Endothelial cell of umbilical vein (primary cell): ENCODE measurements at places on chromosomes 13 and 19. TPM values are rescaled to one million over a fixed set of nuclear protein-coding genes. Genes with fewer than 3 reads are reported as not detected.
A peak's percentile ranks its signal among the peaks of the same experiment; 100 is the strongest.

GRCh38 chr19:43678512-43679261 is 8.7 kb upstream of the PLAUR start:
- no peak for DNase-seq

DNA sequence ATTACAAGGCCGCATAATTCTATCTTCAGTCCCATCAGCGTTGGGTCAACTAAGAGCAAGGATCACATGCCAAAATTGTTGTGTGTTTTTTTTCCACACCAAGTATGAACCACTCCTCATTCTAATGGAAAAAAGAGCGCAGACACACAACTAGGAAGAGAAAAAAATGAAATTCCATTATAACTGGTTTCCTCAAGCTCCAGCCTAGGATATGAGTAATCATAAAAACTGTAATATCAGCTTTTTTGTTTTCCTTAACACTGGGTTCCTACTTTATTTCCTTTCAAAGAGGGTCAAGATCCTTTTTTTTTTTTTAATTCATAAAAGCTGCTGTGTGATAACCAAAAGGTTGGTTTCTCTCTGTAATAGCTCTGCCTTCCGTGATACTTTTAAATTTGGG is 19.4 kb downstream of the TSHZ3 start:
- DNase-seq: peak; percentile 76

- no peak for DNase-seq
Measured at GRCh38 chr19:41771410-41771809, 16.1 kb downstream of the CEACAM6 start.

Gene FGF22
- polyA plus RNA-seq: 0.06 and 0.07 TPM in 2 replicates

- DNase-seq: no peak
Measured at GRCh38 chr13:98508280-98508679, 68.6 kb downstream of the STK24 start.

GRCh38 chr13:19567820-19568534 is 6.6 kb upstream of the TPTE2 start:
- no peak for DNase-seq

DNA sequence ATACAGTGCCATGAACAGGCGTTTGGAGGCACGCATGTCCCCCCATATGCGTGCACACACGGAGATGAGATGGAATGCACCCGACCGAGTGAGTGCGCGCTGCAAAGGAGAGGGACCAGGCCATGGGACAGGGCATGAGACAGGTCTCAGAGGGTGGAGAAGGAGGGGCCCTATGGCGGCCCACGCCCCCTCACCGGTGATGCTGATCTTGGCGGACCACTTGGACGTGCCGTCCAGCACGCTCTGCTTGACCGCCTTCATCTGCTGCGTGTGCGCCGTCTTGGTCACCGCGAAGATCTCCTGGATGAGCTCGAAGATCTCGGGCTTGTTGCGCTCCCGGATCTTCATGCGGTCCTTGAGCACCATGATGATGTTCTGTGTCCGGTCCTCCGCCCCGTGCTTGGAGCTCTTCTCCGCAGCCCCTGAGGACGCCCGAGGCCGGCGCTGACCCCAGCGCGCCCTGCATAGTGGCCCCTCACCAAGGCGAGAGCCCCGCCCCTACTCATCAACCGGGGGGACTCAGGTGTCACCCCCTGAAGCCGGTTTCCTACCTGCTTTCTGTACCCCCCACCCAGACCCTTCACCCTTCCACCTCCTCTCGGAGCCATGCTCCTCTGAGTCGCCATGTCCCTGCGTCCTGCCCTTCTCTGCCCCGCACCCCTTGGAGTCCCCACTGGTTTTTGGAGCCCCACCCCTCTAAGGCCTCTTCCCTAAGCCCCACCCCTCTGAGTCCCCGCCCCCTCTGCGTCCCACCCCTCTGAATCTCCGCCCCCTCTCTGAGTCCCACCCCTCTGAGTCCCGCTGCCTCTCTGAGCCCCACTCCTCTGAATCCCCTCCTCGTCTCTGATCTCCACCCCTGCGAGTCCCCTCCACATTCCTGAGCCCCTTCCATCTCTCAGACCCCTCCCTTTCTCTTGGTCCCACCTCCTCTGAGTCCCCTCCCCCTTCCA is 40.8 kb downstream of the UNC13A start:
- DNase-seq: no peak

DNA sequence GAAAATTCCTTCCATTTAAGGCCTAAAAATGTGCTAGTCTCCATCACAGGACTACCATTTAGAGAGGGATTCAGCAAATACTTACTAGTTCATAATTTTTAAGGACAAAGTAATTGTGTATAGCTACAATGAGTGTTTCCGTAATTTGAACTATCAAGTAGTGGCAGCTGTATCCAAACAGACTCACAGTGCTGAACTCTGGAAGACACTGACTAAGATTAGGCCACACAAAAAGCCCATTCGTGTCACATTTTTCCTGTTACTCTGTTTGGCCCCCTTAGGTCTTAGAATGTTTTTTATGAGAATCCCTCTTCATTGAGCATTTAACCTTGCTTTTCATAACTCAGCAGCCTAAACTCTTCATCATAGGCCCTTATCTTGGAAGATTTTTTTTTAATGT is 731.2 kb upstream of the PCDH9 start:
- no peak for DNase-seq

DNA sequence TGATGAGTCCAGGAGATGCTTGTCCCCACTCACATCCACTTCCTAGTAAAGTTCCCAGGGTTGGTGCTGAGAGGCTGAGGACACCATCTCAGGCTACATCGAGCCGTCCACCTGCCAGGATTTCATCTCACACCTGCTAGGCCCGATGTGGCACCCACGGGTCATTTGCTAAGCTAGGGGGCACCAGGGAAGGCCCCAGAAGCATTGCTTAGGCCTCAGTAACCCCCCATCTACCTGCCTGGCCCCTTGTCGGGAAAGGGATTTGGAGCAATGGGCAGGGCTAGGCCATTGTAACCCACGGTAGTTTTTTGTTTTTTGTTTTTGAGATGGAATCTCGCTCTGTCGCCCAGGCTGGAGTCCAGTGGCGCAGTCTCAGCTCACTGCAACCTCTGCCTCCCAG is 51.8 kb downstream of the F2RL3 start:
- DNase-seq: no peak

Gene JOSD2
- polyA plus RNA-seq: 62.8 and 103 TPM in 2 replicates
